ENCODE measurements at places on chromosomes 5 and 9.
A peak's percentile ranks its signal among the peaks of the same experiment; 100 is the strongest.

DNA sequence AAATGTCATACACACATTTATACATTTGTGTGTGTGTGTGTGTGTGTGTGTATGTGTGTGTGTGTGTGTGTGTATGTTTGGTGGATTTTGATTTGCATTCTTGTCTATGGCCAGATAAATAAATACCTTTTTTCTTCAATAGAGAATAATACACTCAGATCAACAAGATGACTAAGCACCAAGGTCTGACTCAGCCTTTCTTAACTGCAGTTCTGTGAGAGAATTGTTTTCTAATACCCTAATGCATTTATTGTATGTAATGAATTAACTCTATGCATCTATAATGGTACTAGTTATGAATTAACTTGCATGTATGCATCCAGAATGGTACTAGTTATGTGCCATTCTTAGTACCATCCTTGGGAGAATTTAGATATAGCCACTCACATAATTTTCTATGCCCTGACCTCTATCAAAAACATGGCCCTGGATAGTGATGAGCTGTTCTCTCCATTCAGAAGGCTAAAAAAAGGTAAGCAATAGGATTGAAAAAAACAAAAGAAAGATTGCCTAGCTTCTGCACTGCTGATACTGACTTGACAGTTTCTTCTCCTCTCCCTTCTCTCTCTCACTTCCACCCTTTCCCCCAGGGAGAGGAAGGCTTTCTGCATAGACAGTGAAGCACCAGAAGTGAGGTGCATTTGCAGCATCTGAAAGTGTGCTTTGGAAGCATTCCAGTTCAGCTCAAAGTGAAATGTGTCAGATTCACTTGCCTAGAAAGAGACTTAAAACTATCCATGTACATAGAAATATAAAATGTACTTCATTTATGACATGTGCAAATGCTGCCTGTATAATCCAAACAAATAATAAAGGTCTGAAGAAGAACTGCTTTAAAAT lies 55.1 kb upstream of the CCDC112 start:
- peak; percentile 64 for DNase-seq
- no peaks in the 10 kb centered on the region for H3K36me3 ChIP-seq
- H3K4me1 ChIP-seq: peaks cover 4% of the 10 kb centered on the region
- H3K27me3 ChIP-seq: no peaks in the 10 kb centered on the region
- H3K4me3 ChIP-seq: no peak overlapping the region

DNA sequence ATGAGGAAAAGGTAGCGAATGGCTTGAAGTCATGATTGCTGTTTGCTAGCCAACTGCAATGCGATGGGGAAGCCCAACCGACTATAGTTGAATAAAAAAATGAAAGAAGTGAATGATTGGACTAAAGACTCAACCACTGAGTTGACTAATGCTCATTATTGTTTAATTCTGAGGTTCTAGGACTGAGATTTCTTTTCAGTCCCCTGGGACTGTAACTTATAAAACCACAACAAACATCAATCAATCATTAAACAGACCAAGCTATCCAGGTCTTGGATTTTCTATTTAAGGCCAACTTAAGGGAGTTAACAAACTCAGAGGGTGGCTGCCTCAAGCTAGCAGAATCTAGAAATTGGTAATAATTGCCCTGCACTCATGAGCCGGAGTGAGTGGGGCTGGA lies 154.2 kb downstream of the DOCK2 start:
- H3K27me3 ChIP-seq: no peaks in the 10 kb centered on the region
- DNase-seq: no peak
- H3K36me3 ChIP-seq: peaks cover 4% of the 10 kb centered on the region
- peaks cover 9% of the 10 kb centered on the region for H3K4me1 ChIP-seq
- H3K4me3 ChIP-seq: no peak overlapping the region

DNA sequence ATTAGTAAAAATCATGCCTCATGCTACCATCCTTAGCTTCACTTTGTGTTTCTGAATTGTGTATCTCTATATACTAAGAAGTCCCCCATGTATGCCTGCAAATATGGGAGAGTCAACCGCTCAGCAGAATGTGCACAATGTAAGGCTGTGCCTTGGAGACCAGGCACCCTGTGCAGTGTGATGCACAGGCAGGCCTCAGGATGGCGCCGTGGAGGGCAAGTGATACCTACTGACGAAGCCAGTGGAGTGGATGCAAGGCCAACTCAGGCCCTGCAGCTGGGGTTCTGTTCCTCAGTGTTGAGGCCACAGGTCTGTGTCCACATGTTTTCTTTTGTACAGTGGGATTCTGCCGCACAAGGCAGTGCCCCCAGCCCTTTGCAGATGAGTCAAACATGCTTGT lies 28.4 kb downstream of the SYK start:
- H3K4me3 ChIP-seq: no peak overlapping the region
- H3K27ac ChIP-seq: no peak overlapping the region
- peaks cover 2% of the 10 kb centered on the region for H3K4me1 ChIP-seq
- H3K36me3 ChIP-seq: no peaks in the 10 kb centered on the region
- no peak for DNase-seq

DNA sequence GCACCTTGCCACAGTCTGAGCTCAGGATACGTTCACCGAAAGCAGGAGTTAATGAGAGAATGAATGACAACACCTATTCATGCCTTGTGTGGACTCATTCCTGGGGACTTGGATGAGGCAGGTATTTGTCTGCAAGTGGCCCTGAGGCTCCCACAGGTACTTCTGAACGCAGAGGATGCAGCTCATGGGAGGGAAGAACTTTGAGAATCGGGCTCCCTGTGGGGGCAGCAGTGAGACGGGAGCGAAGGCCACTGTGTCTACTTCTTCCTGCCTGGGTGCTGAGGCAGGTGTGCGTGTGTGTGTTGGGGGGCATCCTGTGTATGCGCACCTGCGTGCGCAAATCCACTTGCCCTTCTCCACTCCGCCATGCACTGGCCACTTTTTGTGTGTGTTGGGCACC lies 42.2 kb downstream of the PTPN3 start:
- no peak overlapping the region for H3K4me3 ChIP-seq
- H3K4me1 ChIP-seq: peaks cover 2% of the 10 kb centered on the region
- H3K27me3 ChIP-seq: peaks cover 2% of the 10 kb centered on the region
- no peaks in the 10 kb centered on the region for H3K36me3 ChIP-seq
- no peak overlapping the region for H3K27ac ChIP-seq

DNA sequence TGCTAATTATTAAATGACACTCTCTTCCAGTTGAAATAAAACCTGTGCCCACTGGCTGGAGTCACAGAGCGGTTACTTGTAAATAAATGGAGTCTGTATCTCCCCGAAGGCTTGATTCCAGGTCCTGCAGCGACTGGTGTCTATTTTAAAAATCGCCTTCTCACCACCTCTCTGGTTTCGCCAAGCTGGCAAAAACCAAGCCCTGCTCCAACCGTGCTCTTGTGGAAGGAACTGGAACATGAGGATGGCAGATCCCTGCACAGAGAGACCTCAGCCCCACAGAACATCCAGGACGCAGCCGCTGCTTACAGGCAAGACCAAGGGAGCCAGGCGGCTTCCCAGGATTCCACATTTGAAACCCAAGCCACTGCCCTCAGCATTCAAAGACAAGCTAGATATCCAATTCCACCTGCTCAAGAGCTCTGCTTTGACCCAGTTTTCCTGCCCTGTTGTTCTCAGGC lies 15.0 kb downstream of the SEMA4D start:
- no peak overlapping the region for H3K27ac ChIP-seq
- no peak for DNase-seq
- H3K4me3 ChIP-seq: no peak overlapping the region

DNA sequence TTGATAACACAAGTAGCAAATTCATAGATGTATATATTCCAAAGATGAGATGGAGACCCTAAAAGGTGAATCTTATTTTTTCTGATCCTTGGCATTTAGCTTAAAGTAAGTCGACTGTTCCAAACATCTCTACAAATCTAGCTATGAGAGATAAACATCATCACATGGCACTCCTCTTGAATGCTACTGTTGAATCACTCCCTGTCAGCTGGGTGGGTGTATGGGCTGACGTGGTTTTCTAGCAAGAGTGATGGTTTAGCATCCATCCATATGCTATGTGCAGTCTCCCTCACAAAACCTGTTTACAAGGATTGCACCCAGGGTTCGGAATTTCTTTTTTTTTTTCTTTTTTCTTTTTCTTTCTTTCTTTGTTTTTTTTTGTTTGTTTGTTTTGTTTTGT lies 13.8 kb downstream of the ACO1 start:
- H3K36me3 ChIP-seq: no peaks in the 10 kb centered on the region
- no peak overlapping the region for H3K4me3 ChIP-seq
- H3K4me1 ChIP-seq: peaks cover 14% of the 10 kb centered on the region

- no peaks in the 10 kb centered on the region for H3K4me1 ChIP-seq
- H3K36me3 ChIP-seq: no peaks in the 10 kb centered on the region
- DNase-seq: peak; percentile 28
- no peaks in the 10 kb centered on the region for H3K27me3 ChIP-seq
These were observed 101.1 kb upstream of the NR4A3 start for GRCh38 chr9:99720455-99721050.

- H3K4me1 ChIP-seq: no peaks in the 10 kb centered on the region
- H3K27me3 ChIP-seq: no peaks in the 10 kb centered on the region
- peak; percentile 80 for DNase-seq
- H3K27ac ChIP-seq: no peak overlapping the region
These were observed 241.2 kb upstream of the TNC start for GRCh38 chr9:115359017-115359780.

- no peaks in the 10 kb centered on the region for H3K27me3 ChIP-seq
- peak overlapping the region; percentile 94 for H3K27ac ChIP-seq
- H3K36me3 ChIP-seq: no peaks in the 10 kb centered on the region
These were observed 24.4 kb downstream of the MEGF9 start for GRCh38 chr9:120689860-120690259.

GRCh38 chr5:126462239-126463014 lies 39.2 kb downstream of the GRAMD2B start:
- H3K4me3 ChIP-seq: no peak overlapping the region
- H3K4me1 ChIP-seq: peaks cover 5% of the 10 kb centered on the region
- DNase-seq: no peak

GRCh38 chr9:127058011-127058644 lies 64.3 kb downstream of the ANGPTL2 start:
- peaks cover 4% of the 10 kb centered on the region for H3K27me3 ChIP-seq
- DNase-seq: no peak
- H3K27ac ChIP-seq: no peak overlapping the region
- H3K4me1 ChIP-seq: no peaks in the 10 kb centered on the region
- H3K36me3 ChIP-seq: no peaks in the 10 kb centered on the region

DNA sequence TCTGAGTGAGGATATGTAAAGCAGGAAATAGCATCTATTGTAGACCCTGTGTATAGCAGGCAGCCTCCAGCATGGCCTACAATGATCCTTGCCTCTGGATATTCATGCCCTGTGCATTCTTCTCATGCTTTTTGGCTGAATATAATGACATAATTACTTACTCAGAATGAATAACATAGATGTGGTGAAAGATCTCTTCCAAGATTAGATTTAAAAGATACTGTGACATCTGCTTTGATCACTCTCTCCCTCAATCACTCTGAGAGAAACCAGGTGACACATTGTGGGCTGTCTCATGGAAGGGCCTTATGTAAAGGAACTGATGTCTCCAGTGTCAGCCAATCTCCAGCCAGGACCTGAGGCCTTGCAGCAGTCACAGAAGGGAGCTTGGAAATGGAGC lies 376.7 kb downstream of the DNAH5 start:
- H3K27me3 ChIP-seq: no peaks in the 10 kb centered on the region
- H3K4me1 ChIP-seq: peaks cover 2% of the 10 kb centered on the region
- H3K4me3 ChIP-seq: no peak overlapping the region
- H3K36me3 ChIP-seq: no peaks in the 10 kb centered on the region
- peak overlapping the region; percentile 35 for H3K27ac ChIP-seq

GRCh38 chr9:4854265-4854590 lies 61.5 kb downstream of the RCL1 start:
- DNase-seq: no peak
- H3K27me3 ChIP-seq: no peaks in the 10 kb centered on the region
- no peak overlapping the region for H3K27ac ChIP-seq
- H3K4me1 ChIP-seq: peaks cover 13% of the 10 kb centered on the region
- no peak overlapping the region for H3K4me3 ChIP-seq

GRCh38 chr9:88300556-88300955 lies 87.7 kb upstream of the SPIN1 start:
- H3K27ac ChIP-seq: no peak overlapping the region
- no peak overlapping the region for H3K4me3 ChIP-seq
- DNase-seq: no peak
- peaks cover 1% of the 10 kb centered on the region for H3K4me1 ChIP-seq
- peaks cover 2% of the 10 kb centered on the region for H3K27me3 ChIP-seq

GRCh38 chr9:129500863-129501770 lies 119.8 kb downstream of the C9orf50 start:
- peaks cover 52% of the 10 kb centered on the region for H3K4me1 ChIP-seq
- peaks cover 26% of the 10 kb centered on the region for H3K36me3 ChIP-seq
- no peaks in the 10 kb centered on the region for H3K27me3 ChIP-seq
- H3K27ac ChIP-seq: peak overlapping the region; percentile 89
- DNase-seq: no peak

DNA sequence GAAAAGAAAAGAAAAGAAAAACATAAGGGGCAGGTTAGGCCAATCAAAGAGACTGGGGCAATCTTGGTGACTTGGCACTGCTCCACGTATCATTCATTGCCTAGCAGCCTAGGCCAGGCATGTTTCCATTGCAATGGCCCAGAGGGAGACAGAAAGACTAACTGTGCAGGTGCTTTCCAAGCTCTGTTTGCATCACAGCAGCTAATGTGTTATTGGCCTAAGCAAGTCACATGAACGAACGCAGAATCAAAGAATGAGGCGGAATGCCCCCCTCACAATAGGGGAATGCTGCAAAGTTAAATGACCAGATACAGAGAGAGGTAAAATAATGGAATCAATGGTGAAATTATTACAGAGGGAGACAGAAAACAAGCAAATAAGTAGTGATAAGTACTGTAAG lies 11.1 kb upstream of the VPS13A start:
- H3K27ac ChIP-seq: no peak overlapping the region
- no peaks in the 10 kb centered on the region for H3K36me3 ChIP-seq
- H3K27me3 ChIP-seq: no peaks in the 10 kb centered on the region
- H3K4me3 ChIP-seq: no peak overlapping the region

DNA sequence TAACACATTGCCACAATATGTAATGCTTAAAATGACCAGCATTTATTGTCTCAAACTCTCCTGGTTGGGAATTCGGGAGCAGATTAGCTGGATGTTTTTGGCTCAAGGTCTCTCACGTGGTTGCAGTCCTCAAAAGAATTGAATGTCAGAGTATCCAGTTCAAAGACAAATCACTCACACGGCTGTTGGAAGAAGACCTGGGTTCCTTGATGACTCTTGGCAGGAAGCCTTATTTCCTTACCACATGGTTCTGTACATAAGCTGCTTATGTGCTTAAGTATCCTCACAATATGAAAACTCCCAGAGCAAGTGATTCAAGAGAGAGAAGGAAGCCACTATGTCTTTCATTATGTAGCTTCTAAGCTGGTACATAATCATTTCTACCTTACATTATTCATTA lies 230.3 kb upstream of the PTPRD start:
- H3K36me3 ChIP-seq: no peaks in the 10 kb centered on the region
- no peaks in the 10 kb centered on the region for H3K27me3 ChIP-seq
- no peak overlapping the region for H3K4me3 ChIP-seq
- H3K27ac ChIP-seq: no peak overlapping the region

All from mesenchymal stem cell (in vitro differentiated cells and primary cell).